AG04449 (cell line): ENCODE measurements at places on chromosomes 3 and 15.

DNA sequence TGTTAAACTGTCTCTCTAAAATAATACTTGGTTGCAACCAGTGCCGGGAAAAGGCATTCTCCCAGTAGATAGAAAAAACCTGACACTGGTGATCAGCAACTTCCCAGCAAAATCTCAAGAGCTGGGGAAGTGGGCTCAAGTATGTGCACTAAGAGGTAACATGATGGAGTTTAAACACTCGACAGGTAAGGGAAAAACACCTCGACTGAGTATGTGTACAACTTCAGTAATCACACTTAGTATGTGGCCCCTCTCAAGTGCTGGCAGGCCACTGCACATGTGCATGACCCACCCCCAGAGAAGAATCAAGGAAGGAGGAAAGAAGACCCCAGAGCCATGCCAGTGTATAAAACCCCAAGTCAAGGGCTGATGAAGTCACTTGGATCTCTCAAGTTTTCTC, 27.4 kb downstream of the SPESP1 start:
- DNase-seq, result no peak

GRCh38 chr15:27036210-27036609, 65.2 kb downstream of the GABRG3 start:
- no peak for DNase-seq

- no peak for DNase-seq
These were observed 68.1 kb downstream of the NOX5 start for GRCh38 chr15:69082554-69082953.

- DNase-seq, result no peak
These were observed 25.4 kb upstream of the MRPS22 start for GRCh38 chr3:139318431-139318816.

- DNase-seq, result no peak
These were observed 152.8 kb downstream of the ARRDC4 start for GRCh38 chr15:98113327-98113726.

- no peak for DNase-seq
These were observed 353.6 kb downstream of the ULK4 start for GRCh38 chr3:41608347-41608746.

DNA sequence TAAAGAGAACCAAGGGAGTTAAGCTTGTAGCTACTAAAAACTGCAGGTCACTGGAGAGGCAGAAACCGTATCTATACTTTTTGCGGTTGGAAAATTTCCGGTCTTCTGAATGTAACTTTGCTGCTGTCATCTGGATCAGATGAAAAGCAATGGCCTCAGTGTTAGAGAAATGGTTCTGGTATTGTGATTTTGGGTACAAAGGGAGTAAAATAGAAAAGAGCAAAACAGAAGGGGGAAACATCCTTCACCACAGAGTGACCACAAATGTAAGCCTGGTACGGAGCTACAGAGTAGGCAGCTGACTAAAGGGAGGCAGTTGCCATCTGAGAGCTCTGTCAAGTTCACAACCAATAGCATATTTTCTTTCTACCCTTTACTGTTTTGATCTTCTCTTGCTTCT, 5.6 kb downstream of the CD96 start:
- no peak for DNase-seq

- no peak for DNase-seq
These were observed 68.9 kb upstream of the TNFSF10 start for GRCh38 chr3:172591876-172592771.

DNA sequence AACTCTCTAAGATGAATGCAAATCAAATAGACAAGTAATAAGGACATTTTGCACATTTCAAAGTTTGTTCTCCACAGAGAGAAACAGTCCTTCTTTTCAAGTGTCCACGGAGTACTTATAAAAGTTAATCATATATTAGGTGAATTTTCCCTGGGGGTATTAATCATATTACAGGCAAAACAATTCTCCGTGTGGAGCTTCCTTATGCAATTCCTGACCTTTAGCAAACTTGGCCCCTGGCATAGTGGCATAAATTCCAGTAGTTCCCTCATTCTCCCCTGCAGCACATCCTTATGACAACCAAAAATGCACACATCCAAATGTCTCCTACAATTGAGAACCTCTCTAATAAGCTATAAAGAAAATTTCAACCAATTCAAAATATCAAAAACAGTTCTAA, 34.4 kb downstream of the FSIP1 start:
- no peak for DNase-seq

DNA sequence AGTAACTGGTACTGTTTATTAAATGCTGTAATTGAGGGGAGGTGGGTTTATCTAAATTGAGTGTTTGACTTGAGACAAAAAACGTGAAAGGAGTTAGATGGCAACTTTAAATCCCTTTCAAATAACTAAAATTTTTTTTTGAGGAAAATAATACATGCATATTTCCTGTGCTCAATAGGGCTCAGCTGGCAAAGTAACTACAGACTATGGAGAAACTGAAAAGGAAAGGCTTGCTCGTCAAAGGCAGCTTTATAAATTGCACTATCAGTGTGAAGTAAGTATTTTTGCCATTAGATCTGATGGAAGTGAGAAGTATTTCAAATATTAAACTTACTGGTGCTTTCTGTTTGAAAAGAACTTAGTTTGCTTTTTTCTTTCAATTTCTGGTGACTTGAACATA, 72.2 kb downstream of the DZIP3 start:
- DNase-seq, result no peak

DNA sequence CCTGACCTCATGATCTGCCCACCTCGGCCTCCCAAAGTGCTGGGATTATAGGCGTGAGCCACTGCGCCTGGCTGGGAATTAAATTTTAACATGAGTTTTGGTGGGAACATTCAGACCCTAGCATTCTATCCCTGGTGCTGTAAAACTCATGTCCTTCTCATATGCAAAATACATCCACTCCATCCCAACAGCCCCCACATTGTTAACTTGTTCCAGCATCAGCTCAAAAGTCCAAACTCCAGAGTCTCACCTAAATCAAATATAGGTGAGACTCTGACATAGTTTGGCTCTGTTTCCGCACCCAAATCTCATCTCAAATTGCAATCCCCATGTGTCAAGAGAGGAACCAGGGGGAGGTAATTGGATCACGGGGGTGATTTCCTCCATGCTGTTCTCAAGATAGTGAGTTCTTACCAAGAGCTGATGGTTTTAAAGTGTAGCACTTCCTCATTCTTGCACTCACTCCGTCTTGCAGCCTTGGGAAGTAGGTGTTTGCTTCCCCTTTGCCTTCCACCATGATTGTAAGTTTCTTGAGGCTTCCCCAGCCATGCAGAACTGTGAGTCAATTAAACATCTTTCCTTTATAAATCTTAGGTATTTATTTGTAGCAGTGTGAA, 96.2 kb upstream of the PLCL2 start:
- no peak for DNase-seq

- no peak for DNase-seq
These were observed 183.4 kb downstream of the KLF13 start for GRCh38 chr15:31510057-31510456.

GRCh38 chr3:148790851-148791735, 36.5 kb upstream of the CPB1 start:
- no peak for DNase-seq

DNA sequence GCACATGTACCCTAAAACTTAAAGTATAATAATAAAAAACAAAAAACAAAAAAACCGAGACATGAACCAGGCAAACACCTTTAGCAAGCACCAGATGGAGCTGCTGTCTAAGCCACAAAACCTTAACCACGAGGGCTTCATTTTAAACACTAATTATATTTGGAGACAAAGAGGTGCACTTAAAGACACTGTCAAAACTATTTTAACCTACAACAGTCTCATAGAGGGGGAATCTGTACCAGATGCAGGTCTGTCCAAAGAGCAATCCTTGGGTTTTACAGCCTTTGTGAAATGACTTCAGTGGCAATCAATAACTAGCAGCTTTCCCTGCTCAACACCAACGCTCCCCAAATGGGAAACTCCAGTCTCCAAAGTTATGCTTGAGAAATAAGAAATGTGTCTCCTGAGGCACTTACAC, 115.7 kb upstream of the TSPAN3 start:
- DNase-seq, result no peak

GRCh38 chr3:121436641-121437040, 109.1 kb downstream of the POLQ start:
- DNase-seq, result no peak

DNA sequence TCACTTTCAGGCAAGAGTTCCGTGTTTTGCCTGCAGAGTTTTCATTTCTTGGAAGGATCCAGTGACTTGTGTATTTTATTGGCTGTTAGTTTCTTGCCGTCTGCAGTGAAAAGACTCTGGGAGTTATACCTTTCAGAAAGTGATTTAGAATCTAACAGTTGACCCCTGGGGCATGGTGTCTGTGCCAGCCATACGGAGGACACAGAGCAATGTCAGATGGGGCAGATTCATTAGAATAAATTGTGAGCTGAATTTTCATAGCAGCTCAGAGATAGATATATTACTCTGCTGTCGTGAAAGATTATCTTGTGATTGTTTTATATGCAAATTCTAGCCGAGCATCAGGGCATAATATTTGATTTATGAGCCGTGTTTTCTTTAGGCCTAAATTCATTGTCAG, 131.6 kb downstream of the SV2B start:
- DNase-seq, result no peak

DNA sequence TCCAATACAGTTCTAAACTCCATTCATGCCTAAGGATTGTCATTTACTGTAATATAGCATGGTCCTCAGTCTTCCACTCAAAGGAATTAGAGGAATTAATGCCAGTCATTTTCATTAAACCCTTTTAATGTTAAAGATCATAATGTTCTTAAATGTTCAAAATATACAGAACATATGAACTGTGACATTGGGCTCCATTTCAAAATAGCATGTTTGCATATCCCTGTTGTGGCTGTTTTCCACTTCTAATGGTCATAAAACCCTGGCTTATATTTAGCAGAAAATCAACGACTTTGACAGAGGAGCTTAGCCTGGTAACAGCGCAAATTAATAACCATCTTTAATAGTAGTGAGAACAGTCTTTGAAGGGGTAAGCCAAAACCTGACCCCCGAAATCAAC, 260.7 kb downstream of the UBE2E2 start:
- DNase-seq, result no peak

GRCh38 chr3:87227835-87228144, 681 bp downstream of the CHMP2B start:
- no peak for DNase-seq

GRCh38 chr3:46369675-46370132, 1.0 kb upstream of the CCR5 start:
- DNase-seq, result no peak

DNA sequence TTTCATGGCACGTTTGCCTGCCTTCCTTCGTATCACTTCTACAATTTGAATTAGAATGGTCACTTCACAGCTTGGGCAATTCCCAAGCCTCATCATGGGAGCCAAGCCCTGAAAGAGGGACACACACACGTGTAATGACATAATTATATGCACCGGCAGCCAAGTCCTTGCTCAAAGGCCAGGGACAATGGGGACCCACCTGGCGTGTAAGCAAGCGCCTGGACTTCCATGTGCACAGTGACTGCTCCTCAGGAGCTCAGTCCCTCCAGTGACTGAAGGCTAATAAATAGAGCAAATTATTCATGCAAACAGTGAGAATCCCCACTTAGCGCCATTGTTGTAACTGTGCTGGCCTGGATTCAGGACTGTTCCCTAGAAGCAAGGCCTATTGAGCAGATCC, 115.1 kb downstream of the DNAJB8 start:
- DNase-seq, result no peak

- DNase-seq, result peak; percentile 19
These were observed 62.0 kb upstream of the ACP3 start for GRCh38 chr3:132255041-132255745.

GRCh38 chr15:60787837-60788691, 309.1 kb upstream of the ICE2 start:
- no peak for DNase-seq

DNA sequence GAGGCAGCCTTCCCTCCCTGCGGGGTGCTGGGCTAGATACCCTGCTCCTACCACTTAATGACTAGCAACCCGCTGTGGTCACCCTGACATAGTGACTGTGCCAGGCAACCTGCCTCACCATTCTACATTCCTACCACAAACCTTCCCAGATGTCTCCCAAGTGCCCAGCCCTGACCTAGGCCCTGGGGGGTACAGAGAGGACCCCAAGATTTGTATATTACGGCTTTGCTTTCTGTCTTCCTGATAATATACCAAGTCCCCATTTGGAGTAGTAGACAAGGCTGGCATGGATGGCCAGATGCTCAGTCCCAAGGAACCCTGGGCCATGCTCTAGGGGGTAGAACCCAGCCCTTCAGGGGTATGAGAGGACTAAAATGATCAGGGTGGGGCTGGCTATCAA, 31.0 kb downstream of the ESYT3 start:
- DNase-seq, result no peak

GRCh38 chr3:180018543-180018942, 18.2 kb downstream of the PEX5L start:
- DNase-seq, result no peak

- no peak for DNase-seq
These were observed 65.7 kb upstream of the ALDH1L1 start for GRCh38 chr3:126245811-126246727.

- no peak for DNase-seq
These were observed 41.6 kb downstream of the GOLGA6L10 start for GRCh38 chr15:82307714-82308081.
